GM20000 (cell line): ENCODE measurements at places on chromosomes 4 and X.

GRCh38 chr4:14924812-14925344, 77.4 kb upstream of the CPEB2 start:
- DNase-seq: no peak

DNA sequence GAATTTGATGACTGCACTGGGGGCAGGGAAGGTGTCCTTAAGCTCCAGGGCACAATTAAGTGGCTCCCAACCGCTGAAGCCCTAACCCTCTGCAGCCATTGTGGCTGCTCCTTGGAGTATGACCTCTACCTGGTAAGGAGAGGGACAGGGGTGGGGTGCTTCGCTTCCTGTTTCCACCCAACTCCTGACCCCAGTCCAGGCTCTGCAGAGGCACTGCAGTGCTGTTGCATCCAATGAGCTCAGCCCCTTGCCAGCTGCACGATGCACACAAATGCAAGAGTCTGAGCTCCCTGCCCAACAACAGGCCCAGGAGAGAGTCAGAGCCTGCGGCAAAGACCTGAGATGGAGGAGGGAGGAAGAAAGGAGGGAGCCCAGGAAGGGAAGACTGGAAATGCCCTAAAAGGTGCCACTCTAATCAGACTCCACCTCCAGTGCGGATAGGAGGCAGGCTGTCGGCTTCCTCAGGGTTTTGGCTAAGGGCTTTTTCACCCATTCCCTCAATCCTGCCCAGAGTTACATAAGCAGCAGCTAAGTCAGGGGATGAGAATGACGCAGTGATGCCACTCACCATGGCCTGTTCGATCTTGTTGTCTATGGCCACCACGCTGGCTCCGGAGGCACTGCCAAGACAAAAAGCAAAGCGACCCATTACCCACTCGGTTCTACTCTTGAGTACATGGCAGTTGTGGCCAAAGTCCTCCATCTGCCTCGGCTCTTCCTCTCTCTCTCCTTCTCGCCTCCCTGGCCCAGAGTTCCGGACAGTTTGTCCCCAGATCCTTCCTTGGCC, 60.1 kb downstream of the TSC22D3 start:
- no peak for DNase-seq

DNA sequence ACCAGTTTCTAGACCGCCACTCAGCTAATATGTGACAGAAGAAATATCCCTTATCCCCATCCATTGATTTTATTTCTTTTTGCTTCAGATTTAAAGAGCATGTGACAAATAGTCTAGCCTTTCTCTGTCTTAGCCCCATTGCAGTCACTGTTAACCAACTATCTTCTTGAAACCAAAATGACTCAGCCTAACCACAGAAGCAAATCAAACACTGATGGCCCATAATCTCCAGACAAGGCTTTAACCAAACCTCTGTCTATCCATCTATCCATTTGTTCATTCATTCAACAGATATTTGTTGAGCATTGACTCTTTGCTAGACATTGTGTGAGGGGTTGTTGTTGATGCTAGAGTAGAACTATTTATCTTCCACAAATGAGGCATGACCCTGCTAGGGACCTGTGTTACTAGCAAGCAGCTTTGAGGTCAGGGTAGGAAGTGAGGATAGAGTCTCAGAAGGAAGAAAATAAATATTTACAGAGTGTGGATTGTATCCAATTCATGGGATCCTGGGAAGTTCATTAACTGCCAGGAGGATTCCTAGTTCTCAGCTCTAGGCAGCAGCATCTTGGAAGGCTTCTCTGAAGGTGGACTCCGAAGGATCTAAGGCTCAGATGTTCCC, 22.5 kb downstream of the HNRNPH2 start:
- DNase-seq: peak; percentile 7

GRCh38 chr4:54498661-54499111, 159.1 kb upstream of the KIT start:
- DNase-seq: no peak

- no peak for DNase-seq
Measured at GRCh38 chrX:11426712-11427452, 133.7 kb downstream of the AMELX start.

GRCh38 chr4:119785963-119786362, 157.4 kb upstream of the PDE5A start:
- DNase-seq: no peak

- no peak for DNase-seq
Measured at GRCh38 chr4:85398276-85398675, 76.7 kb upstream of the ARHGAP24 start.

DNA sequence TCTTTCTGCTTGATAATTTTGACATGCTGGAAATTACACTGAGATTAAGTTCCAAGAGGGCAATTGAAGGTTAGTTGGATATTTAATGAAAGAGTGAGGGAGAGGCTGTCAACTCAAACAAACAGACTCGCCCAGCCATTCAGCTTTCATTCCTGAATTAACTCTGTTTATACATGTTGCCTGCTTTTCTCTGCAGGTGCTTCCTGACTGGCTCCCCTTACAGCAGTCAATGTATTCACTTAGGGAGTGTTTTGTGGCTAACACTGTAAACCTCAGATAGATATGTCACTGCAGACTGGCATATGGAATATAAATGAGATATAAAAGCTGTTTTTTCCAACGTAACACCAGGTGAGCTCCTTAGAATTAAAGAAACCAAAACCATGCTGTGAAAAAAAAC, 28.7 kb downstream of the TMPRSS11A start:
- DNase-seq: no peak

GRCh38 chr4:5003372-5003857, 15.8 kb downstream of the CYTL1 start:
- no peak for DNase-seq

GRCh38 chr4:11338956-11339782, 89.5 kb downstream of the HS3ST1 start:
- DNase-seq: no peak

DNA sequence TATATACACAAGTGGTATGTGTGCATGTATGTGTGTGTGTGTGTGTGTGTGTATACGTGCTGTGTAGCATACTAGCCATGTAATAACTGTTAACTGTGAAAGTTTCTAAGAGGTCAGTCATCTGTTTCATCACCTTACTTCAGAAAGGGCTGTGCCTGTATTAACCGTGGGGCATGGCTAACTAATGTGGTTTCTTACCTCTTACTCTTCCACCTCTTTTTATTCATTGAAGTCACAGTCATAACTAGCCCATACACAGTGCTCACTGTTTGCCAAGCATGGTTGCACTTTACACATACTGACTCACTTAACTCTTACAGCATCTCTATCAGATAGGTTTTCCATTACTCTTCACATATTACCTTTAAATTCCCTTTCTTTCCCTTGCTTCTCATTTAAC, 23.7 kb upstream of the LRAT start:
- DNase-seq: no peak

DNA sequence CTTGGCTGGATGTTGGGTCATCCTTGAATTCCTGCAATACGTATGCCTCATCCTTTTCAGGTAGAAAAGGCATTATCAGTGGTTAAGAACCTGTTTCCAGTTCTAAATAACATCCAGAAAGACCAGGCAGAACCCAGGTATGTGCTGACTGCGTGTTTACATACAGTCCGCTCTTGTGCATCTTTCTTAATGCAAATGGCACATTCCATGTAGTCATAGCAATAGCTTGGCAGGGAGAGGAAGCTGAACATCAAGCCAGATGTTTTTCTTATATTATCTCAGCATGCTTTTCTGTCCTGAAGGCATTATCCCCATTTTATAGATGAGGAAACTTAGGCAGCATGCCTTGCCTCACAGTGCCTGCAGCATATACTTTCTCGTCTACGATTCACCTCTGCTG, 2.1 kb downstream of the DCLK2 start:
- no peak for DNase-seq

GRCh38 chr4:30825008-30825770, 105.0 kb downstream of the PCDH7 start:
- no peak for DNase-seq

DNA sequence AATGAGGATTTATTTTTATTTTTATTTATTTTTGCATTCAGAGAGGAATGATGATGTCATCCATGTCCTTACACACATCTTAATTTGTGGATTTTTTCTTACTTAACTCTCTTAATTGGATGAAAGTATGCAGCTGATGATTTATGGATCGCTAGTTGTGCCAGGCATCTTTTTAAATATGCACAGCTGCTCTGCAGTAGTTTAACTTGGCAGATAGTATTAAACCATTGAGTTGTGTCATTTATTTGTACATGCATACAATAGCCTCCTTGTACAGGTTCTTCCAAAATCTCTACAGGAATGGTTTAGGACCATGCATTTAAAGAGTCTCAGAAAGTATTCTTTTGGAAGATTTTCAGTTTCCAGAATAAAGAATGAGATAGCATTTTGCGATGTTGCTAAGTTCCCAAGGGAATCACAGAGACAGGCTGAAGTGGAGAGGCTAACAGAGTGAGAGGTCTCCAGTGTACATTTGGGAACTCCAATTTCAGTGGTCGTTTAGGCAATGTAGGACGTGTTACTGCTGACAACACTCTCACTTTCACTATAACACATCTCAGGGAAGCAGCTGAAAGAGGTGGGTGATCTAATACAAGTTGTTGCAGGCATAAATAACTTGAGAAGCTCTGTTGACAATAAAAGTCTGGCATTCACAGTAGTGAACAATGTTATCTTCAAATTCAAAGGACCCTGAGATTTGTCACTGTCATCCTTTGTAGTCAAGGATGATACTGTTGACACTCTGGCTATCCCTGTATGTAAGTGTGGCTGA, 49.9 kb upstream of the SCRG1 start:
- peak; percentile 22 for DNase-seq

DNA sequence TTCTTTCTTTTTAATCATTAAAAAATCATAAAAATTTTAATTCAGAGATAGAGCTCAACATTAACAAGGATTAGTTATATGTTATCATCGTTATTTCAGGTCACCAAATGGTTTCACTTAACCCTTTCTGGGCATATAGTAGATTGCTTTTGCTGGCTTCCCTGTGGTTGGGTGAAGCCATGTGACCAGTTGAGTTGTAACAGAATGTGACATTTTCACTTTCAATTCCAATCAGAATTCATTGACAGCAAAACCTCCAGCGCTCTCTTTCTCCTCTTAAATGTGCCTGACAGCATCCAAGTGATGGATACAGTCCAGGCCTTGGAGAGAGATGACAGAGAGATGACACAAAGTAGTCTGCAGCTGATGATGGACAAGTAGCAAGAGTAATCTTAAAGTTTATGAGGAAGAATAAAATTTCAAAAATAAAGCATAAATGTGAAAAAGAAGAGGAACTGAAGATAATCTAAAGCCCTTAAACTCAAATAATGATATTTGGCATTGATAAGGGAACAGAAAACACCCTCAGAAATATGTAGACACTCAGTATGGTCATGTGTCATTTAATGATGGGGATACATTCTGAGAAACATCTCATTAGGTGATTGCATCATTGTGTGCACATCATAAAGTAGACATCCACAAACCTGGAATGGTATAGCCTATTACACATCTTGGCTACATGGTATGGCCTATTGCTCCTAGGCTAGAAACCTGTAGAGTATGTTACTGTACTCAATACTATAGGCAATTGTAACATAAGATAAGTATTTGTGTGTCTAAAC, 92.3 kb upstream of the QRFPR start:
- DNase-seq: no peak

DNA sequence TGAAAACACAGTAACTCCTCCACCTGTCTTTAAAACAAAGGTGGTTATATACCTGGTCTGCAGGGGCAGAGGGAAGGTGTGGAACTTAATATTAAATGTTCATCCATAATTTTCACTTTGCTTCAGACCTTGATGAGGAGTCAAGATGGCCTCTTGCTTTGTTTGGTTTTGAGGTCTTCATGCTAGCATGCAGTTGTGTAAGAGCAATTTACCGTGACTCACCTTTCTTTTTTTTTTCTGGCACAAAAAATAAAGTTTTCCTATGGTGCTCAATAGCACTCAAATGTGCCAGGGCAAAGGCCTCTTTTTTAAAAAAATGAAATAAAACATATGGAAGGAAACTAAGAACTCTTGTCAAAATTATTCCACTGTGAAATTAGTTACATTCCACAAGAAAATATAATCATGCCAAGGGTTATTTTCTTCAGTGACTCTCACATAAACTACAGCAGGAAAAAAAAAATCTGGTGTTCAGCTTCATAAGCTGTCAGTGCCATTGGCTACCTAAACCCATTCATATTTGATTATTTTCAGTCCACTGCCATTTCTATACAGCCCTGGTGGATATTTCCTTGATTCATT, 128.2 kb downstream of the SLC7A11 start:
- no peak for DNase-seq

- DNase-seq: no peak
Measured at GRCh38 chr4:179028321-179028720, 1586.1 kb upstream of the AGA start.

- DNase-seq: no peak
Measured at GRCh38 chr4:78779280-78779679, 3.1 kb downstream of the BMP2K start.

DNA sequence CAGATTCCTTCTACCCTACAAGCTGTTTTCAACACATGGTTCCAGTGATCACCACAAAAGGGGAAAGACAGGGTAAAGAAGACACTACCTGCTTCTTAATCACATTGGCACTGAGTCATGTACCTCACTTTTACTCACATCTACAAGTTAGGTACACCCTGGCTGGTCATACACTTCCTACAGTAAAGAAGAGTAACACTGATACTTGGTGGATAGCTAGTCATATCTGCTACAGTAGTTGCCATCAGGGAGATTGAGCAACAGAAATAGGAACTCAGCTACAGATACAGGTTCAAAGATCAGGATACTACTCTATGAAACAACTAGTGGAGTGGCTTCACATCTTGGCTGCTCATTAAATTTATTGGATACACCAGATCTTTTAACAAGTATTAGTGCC, 105.4 kb upstream of the DIAPH2 start:
- no peak for DNase-seq

- DNase-seq: no peak
Measured at GRCh38 chrX:133461231-133461630, 45.9 kb upstream of the GPC4 start.

GRCh38 chrX:51024106-51024696, 113.7 kb downstream of the BMP15 start:
- DNase-seq: no peak

DNA sequence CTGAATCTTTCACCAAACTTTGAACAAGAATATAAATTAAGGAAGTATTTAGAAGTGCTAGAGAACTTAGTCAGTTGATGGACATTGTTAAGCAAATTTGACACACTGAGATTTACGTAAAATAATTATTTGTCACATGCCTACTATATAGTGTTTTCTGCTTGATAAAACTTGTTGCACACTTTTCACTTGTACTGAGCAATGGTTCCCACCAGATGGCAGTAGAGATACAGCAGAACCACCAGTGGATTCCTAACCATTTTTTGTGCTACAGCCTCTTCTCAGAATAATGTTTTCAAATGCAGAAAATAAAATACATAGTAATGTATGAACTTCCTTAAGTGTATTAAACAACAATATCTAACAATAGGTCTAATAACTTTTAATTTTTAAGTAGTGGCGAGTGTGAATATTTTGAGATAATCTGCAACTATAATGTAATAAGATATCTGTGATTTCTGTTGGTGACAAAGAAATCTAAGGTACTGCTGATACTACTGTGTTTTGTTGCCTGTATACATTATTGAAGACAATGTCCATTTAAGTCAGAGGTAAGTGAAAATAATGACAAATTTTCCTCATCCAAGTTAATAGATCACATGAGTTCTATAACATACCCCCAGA, 81.2 kb downstream of the APOOL start:
- peak; percentile 24 for DNase-seq

- DNase-seq: no peak
Measured at GRCh38 chr4:85928775-85929591, 430.9 kb downstream of the MAPK10 start.
